Fibroblast of skin of back (primary cell): ENCODE measurements at places on chromosomes 5 and 9.

- no peak for DNase-seq
Measured at GRCh38 chr9:104853683-104854082, 74.3 kb downstream of the ABCA1 start.

- DNase-seq, result no peak
Measured at GRCh38 chr5:55638051-55638450, 74.1 kb downstream of the SLC38A9 start.

DNA sequence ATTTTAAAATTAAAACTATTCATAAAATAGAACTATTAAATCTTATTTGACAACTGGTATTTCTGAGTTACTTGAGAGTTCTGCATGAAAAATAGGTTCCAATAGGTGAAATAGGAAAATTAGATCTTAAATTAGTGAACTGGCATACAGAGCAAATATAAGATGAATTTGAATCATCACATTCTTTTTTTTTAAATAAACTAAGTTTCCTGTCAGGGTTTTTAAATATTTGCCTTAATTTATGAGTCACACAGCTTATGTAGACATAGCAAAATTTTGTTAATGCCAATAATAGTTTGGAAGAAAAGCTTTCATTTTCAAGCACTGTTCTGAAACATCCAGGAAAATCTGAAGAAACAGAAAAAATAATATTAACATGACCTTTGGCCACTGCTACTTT lies 311.7 kb upstream of the HAPLN1 start:
- DNase-seq, result peak; percentile 81

DNA sequence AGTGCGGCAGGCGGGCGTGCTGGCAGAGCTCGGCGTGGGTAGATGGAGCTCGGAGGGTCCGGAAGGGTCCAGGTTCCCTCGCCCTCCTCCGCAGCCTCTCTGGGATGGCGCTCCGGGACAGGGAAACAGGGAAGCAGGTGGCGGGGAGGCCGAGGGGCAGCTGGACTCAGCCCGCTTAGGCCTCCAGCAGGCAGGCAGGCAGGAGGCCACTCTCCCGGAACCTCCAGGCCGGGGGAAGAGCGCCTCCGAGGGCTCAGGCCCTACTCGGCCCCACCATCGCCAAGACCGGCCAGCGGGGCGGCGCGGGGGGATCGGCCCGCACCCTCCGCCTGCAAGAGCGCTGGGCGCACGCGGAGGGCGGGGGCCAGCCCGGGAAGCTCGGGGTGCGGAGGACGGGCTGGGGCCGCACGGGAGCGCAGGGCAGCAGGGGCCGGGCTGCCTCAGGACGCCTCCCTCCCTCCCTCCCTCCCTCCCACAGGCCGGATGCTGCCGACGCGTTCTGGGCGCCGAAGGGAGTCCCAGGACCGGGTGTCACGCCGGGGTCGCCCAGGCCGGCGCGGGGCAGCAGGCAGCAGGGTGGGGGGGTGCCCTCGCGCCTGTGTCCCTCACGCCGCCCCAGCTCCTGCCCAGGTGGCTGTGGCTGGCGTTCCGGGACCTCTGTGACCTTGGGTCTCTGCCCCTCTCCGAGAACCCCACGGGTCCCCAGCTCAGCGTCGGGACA lies 977 bp downstream of the MGAT4B start:
- DNase-seq, result peak; percentile 56

DNA sequence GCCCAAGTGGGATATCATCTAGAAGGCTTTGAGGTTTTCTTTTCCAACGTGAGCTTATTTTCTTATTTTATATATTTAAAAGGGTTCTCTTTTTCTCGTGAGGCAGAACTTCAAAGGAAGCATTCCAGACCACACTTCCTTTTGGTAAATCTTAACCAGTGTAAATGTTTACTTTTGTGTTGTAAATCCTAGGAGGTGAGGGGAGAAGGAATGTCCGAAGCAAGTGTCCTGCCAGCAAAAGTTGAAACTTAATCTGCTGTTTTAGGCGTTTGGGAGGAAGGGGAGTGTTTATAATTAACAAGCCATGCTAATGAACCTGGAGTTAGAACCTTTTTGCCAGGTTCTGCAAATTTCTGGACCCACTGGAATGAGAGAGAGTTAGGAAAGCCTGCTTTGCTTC lies 37.9 kb downstream of the WWC1 start:
- no peak for DNase-seq

DNA sequence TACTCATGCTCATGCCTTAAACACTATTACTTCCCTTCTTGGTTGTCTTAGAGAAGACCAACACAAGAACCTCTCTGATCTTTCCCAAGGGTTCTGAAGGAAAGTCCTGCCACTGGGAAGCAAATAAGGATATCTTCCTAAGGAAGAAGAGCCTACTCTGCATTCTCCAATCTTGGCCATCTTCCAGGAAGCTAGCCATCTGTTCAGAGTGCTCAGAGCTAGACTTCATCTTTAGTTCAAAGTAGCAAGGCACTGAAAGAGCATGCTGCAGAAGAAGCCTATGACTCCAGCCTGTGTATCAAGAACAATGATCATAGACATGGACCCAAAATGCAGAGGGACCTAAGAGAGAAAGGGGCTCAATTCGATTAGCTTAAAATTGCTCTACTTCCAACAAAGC lies 114.7 kb downstream of the KIAA0825 start:
- no peak for DNase-seq

DNA sequence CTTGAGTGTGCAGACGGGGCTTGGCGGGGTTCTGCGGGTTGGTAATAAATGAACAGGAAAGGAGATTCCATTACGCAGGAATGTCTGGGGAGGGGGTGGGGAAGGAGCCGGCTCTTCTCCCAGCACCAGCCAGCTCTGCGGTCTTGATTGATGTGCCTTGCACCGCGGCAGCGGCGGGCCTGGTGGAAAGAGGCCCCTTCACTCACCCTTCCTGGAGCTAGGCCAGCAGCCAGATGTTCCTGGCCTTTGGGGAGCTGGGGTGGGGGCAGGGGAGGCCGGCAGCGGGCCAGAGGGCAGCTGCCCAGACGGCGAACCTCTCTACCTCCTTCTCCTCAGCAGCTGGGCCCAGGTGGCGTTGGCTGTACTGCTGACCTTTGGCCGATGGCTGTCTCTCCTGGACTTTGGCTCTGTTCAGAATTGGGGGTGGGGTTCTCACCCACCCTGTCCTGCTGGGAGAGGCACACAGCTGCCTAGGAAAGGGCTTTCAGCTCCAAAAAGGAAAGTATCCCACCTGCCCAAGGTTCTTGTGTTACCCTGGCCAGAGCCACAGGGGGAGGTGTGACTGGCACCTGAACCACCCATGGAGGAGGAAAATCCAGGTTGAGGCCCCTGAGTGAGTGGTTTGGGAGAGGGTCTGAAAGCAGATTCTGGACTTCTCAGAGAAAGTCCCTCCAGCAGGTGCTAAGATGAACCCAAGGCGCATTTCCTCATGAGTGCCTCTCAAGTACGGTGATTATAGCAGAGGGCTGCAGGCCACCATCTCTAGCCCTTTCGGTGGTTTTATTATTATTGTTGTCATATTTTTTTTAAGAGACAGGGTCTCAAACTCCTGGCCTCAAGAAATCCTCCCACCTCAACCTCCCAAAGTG lies 58.0 kb upstream of the SYNPO start:
- DNase-seq, result peak; percentile 42

DNA sequence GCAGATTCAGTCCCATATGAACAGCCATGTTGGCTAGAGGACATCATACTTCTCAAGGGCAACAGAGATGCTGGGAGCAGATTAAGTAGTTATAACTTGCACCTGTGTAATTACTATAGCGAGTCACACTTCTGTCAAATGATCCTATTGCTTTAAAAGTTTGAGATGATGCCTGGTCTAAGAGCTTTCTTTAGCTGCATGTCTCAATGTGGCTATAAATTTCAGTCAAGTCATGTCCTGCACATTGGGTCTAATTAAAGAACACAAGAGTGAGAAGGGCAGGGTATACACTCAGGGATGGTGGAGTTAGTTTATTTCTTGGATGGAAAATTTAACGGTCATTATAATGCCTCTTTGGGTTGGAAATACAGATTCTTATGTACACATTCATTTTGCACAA lies 557.3 kb downstream of the RAB3C start:
- DNase-seq, result no peak

GRCh38 chr5:37553720-37554404 lies 174.7 kb downstream of the WDR70 start:
- DNase-seq, result peak; percentile 28

DNA sequence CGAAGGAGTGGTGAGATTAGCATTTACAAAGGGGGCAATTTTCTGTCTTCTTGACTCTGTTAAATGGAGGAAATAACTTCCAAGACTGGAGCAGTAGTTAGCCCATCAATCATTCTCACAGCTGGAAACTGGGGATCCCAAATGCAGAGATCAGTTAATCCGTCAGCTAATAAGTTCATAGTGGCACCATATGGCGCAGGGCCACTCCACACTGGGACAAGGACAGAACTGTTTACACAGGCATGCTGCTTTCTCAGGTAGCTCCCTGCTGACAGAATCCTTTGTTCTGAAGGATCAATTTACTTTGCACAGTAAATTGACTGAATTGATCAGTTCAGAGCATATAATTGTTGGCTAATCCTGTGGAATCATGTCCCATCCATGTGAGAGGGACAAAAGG lies 395.7 kb downstream of the TMEM161B start:
- no peak for DNase-seq

GRCh38 chr9:826500-827280 lies 14.8 kb upstream of the DMRT1 start:
- DNase-seq, result no peak

DNA sequence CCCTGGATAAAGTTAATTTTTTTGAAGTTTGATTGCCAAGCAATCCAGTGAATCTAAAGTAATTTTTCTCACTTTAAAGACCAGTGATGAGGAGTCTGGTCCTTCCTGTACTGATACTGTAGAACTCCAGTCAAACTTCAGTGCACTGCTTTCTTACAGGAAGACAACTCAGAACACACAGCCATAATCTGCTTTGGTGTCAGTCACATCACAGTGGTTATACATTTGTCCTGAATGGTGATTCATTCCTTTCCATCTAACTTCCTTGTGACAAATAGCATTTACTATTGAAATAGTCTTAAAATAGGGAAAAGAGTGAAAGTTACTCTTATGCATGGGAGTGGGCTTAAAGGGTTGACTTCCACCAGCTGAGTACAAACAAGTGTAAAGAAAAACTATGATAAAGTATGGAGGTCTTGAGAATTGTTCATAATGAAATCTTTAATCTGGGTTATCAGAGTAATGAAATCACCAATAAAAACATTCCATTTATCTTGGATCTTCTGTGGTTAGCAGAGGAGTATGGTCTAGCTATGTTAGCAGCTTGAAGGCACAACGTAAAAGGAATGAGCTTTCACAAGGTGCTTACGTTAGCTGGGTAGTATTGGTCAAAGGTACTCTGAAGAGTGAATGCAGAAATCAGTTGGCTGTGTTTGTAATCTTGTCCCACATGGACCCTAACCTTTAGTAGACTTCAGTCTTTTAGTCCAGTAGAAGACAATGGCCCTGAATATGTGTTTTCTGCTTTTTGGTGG lies 41.5 kb downstream of the DCP2 start:
- DNase-seq, result peak; percentile 27

GRCh38 chr5:125286271-125286670 lies 539.8 kb upstream of the ZNF608 start:
- no peak for DNase-seq

GRCh38 chr9:89996116-89996515 lies 391.3 kb downstream of the GADD45G start:
- no peak for DNase-seq

- DNase-seq, result no peak
Measured at GRCh38 chr5:114416254-114416653, 54.4 kb downstream of the KCNN2 start.

DNA sequence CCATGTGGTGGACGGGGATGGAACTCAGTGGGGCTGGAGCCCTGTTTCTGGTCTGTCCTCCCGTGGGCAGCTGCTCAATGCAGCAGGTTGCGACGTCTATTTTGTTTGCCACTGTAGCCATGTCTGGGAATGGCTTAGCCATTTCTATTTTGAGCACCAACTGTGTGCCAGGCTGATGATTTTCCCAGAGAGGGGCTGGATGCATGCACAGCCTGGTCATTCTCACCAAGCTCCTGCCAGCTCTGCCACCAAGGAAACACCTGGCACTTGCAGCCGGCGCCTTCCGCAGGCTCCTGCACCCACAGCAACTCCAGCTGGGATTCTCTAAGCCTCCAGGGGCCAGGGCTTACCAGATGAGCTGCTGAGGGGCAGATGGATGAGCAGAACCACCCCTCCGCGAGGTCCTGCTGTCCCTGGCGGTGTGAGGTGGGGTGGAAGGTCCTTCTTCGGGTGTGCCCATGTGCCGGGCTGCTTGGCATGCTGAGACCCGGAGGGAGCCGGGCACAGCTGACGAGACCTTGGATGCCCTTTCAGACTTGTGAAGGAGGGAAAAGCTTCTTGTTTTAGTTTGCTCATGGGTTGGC lies 151.2 kb downstream of the RXRA start:
- no peak for DNase-seq

- DNase-seq, result peak; percentile 99
Measured at GRCh38 chr5:34743878-34744277, 87.8 kb downstream of the RAI14 start.

DNA sequence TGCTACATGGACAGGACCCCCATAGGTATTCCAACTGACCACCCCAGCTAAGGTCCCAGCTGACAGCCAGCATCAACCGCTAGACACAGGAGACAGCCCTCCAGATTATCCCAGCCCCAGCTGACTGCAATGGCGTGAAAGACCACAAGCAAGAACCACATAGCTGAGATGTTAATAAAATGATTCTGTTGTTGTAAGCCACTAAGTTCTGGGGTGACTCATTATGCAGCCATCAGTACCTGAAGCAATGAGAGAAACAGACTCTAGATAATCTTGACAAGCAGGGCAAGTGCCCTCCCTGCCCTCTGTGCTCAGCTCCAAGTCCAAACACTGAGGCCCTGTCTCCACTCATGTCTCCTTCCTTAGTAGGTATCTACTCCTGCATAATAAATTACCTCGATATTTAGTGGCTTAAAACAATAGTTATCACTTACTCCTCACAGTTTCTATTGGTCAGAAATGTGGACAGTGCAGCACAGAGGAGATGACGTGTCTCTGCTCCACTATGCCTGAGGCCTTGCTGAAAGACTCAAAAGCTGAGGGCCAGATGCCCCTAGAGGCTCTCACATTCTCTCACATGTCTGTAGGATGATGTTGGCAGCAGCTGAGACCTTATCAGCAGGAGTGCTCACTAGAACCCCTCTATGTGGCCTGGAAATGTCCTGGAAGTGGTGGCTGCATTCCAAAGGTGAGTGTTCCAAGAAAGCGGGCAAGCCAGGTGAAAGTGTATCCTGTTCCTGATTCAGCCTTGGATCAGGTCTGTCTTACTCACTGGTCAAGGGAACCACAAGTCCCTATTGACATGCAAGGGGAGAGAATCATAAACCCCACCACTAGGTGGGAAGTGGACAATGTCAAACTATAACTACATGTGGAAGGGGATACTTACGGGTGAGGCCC lies 2.5 kb downstream of the MGAT1 start:
- peak; percentile 89 for DNase-seq

GRCh38 chr5:32017692-32018367 lies 156.3 kb downstream of the GOLPH3 start:
- DNase-seq, result no peak

- DNase-seq, result no peak
Measured at GRCh38 chr9:33346564-33346963, 55.8 kb downstream of the AQP7 start.

GRCh38 chr9:98849563-98849962 lies 42.1 kb downstream of the GALNT12 start:
- DNase-seq, result no peak

- DNase-seq, result peak; percentile 91
Measured at GRCh38 chr5:96219580-96220281, 213.3 kb downstream of the PCSK1 start.
